ENCODE measurements at places on chromosomes 11 and 22.
A peak's percentile ranks its signal among the peaks of the same experiment; 100 is the strongest.

GRCh38 chr22:47206164-47206563, 443.7 kb downstream of the TBC1D22A start:
- no peak for DNase-seq

DNA sequence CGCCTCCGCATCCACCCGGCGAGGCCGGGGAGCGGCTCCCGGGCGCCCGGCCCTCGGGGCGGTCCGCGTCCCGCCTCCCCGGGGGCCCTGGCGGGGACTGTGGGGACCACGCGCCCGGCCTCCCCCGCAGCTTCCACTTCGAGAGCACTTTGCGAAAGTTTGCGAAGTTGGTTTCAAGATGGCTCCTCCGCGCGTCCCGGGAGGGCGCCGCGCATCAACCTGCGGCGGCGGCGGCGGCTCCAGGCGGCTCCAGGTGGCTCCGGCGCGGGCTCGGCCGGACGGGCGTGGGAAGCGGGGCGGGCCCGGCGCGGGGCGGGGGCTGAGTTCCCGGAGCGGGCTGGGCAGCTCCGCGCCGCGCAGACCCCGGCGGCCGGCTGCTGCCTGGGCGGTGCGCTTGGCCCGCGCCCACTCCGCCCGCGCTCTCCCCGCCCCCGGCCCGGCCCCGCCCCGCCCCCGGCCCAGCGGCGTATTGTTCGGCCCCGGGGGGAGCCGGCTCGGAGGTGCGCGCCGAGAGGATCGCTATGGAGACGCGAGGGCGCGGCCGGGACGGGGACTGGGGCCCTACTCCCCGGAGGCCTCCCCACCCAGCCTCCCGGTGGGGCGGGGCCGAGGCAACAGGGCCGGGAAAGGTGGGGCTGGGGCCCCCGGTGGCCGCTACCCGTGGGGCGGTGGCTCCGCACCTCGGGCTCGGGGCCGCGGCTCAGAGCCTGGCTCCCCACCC, at the start of gene CELSR1:
Gene CELSR1 (minus strand): TSS at position 396 of the 721 bp plus-strand sequence. CDS start 450 bp downstream, outside the sequence.
- peak; percentile 82 for DNase-seq

DNA sequence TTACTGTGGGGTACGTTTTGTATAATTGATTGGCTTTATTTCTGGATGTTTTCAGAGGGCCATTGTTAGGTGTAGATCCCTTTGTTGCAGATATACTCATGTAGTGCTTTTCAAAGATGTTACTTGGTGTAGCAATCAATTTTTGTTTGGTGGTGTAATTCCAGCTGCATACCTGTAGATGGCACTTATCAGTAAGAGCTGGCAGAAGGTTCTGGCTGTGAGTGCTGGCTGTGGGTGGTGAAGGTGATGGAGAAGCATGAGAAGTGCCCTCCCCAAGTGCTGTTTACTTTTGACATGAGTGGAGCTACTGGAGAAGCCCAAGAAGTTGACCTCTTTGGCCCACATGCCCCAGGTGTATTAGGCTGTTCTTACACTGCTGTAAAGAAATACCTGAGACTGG, 1074.9 kb downstream of the FAM181B start:
- peak; percentile 59 for DNase-seq

DNA sequence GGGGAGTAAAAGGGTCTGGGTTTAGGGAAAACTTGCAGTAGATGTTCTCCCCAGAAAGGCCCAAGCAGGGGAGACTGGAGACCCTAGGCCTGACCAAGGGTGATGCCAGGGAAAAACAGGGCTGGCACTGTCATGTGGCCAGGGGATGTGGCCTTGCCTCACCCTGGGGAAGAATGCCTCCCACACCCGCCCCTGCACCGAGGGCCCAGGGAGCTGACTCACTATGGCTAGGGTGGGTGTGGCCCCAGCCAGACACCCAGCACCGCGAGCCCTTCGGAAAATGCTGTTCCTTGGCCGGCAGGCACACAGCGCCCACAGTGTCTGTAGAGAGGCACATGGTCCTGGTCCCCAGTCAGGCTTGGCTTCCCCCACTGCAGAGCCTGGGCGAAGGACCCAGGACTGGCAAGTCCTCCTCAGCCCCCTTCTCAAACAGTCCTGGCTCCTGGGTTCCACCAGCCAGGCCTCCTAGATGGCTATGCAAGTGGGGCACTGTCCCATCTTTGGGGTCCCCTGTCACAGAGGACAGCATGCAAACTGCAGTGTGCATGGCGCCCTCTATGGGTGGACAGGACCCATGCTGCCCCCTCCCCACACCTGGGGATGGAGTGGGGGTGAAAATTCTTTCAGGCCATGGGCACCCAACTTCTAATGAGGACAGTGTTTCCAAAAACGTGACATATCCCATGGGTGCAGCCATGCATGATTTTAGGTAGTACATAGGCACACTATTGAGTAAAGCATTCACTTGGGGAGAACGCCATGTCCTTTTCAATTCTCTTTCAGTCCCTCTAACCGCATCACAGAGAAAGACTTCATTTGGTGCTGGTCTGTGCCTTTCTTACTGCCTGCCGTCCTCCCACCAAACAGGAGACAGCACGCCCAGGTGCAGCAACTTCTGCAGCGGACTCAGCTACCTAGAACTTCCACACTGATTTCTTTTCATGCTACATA, 15.2 kb downstream of the TMPRSS5 start:
- peak; percentile 84 for DNase-seq

DNA sequence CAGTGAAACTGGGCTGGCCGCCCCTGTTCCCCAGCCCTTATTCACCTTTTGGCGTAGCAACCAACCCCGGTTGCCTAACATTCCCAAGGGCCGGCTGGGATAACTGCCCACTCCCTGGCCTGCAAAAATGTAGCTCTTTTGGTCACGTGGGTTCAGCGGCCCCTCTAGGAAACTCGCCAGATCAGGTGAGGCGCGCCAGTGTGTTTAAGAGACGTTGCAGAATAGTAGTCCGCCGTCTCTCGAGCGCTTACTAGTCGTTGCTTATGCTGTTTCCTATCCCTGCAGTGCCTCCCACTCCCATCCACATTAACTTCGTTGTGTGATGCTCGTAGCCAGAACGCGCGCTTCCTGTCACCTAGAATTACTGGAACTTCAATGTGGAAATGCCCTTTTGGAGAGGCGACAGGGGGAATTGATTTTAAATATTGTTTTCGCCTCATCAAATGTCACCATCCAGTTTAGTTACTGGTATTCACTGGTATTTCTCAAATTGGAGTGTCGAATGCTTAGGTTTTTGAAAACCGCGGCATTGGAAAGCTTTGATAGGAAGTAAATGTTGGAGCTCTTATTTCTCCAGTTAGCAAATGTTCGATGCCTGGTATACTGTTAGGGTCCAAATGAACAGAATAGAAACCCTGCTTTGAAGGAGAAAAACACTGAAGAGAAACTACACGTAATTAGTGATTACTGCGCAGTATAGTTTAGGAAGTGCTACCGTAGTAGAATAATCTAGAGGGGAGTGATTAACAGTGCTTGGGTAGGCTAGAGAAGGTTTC, 823 bp downstream of the CEP57 start:
- peak; percentile 87 for DNase-seq

GRCh38 chr22:36226189-36226588, 13.1 kb downstream of the APOL2 start:
- no peak for DNase-seq

GRCh38 chr11:2301631-2302305, at the start of the genes C11orf21 and TSPAN32:
Gene C11orf21, minus strand, starts transcription at chr11:2301918. Its CDS starts 110 bp downstream, at chr11:2301808.
Gene TSPAN32, plus strand, starts transcription at chr11:2302013. Its CDS starts 137 bp downstream, at chr11:2302150.
- peak; percentile 99 for DNase-seq
